ENCODE measurements at places on chromosomes 12 and 14. TPM values are rescaled to one million over a fixed set of nuclear protein-coding genes. Genes with fewer than 3 reads are reported as not detected.

Gene PTPRQ
- 0.32 TPM for total RNA-seq

Gene OR10A7
- total RNA-seq, result not detected

Gene FAM222A
- 0.43 TPM for total RNA-seq

Gene HOXC6
- total RNA-seq, result 1.6 TPM

Gene DGKA
- 34.8 TPM for total RNA-seq

Gene PRH2
- 0.32 TPM for total RNA-seq

Gene MSRB3
- total RNA-seq, result 89.2 TPM

Gene DCN
- 125 TPM for total RNA-seq

Gene RBP5
- not detected for total RNA-seq

Gene TTC6
- under 0.01 TPM for total RNA-seq

Gene LRTM2
- not detected for total RNA-seq

Measured in fibroblast of villous mesenchyme (primary cell).